ENCODE measurements at places on chromosomes 11 and 22.

GRCh38 chr11:34792814-34793258 is 123.3 kb downstream of the APIP start:
- no peak for DNase-seq

DNA sequence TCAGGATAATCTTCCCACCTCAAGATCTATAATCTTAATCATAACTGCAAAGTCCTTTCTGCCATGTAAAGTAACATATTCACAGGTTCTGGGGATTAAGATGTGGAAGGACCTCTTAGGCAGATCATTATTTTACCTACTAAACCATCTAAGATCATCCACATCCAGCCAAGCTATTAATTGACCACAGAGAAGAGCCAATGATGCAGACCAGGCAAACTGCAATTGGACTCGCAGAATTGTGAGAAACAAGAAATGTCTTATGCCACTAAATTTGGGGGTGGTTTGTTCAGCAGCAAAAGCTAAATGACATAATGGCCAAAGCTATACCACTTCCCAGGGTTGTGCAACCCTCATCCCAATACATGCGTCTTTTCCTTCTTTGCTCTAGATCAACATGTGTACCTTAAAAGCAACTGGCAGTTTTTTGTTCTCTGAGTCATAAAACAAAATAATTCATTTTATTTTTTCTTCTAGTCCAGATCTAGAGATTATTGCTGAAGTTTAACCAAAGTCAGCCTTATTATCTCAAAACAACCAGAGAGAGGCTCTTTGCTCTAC is 88.7 kb upstream of the CHRM4 start:
- no peak for DNase-seq

DNA sequence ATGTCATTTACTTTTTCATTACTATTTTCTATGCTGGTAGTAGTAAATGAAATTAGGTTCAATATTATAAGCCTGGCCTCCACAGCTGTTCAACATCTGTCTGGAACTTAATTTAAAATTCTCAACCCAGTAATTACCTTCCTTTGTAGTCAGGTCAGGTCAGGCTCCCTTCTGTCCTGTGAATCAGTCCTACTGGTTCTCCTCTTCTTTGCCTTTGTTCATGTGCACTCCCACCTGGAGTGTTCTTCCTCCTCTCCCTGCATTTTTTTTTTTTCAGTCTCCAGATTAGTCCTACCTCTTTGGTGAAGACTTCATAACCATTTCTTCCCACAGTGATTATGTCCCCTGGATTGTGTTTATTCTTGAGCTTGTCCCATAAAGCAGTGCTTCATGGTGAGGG is 67.9 kb downstream of the DKK3 start:
- DNase-seq, result no peak

DNA sequence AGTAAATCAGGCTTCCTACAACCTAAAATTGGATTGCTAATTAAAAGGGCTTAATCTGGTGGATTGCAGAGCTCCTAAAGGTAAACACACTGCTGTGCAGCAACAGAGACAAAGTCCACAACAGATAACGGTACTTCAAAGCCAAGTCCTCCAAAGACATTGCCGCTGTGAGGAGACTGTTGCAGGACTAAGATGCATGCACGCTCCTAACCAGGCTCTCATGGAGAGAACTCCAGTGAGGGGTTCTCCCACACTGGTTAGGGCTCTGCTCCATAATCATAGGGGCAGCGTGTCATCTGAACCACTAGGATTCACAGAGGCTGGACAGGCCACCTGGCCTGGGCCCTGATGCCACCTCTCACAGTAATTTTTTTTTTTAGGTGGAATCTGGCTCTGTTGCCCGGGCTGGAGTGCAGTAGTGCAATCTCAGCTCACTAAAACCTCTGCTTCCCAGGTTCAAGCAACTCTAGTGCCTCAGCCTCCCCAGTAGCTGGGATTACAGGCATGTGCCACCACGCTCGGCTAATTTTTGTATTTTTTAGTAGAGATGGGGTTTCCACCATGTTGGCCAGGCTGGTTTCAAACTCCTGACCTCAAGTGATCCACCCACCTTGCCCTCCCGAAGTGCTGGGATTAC is 56.9 kb upstream of the ARFGAP3 start:
- no peak for DNase-seq

DNA sequence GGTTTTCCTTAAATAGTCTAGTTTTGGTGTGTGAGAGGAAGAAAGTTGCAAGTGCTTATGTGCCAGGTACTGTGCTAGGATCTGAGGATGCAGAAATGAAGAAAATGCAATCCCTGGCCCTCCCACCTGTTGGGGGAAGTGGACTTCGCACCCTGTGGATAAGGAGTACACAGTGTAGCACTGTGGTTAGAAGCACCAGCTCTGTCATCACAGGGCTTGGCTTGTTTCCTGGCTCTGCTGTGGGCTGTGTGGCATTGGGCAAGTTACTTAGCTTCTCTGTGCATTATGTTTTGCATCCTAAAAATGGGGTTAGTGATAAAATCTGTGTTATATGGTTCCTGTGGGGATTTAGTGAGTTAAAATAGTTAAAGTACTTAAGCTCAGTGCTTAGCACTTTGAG is 68.2 kb downstream of the ENDOD1 start:
- DNase-seq, result no peak

DNA sequence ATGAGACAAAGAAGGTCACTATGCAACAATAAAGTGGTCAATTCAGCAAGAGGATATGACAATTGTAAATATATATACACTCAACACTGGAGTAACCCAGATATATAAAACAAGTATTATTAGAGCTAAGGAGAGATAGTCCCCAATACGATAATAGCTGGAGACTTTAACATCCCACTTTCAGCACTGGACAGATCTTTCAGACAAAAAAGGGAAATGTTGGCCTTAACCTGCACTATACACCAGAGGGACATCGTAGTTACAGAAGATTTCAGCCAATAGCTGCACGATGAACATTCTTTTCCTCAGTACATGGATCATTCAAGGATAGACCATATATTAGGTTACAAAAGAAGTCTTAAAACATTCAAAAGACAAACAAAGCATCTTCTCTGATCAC is 29.9 kb downstream of the PIWIL3 start:
- no peak for DNase-seq

DNA sequence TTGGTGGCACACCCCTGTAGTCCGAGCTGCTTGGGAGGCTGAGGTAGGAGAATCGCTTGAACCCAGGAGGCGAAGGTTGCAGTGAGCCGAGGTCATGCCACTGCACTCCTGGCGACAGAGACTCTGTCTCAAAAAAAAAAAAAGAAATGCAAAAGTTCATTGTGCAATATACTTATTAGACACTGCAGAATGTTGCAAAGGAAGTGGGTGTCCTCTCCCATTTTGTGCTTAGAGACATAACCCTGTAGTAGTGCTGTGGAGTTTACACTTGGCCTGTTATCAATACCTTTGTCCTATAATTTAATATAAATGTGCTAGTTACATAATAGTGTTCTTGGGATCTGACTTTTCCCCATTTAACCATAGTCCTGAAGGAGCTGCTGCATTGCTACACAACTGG is 9.4 kb downstream of the BCL2L13 start:
- no peak for DNase-seq

GRCh38 chr11:102921587-102922220 is 33.8 kb downstream of the MMP13 start:
- no peak for DNase-seq

DNA sequence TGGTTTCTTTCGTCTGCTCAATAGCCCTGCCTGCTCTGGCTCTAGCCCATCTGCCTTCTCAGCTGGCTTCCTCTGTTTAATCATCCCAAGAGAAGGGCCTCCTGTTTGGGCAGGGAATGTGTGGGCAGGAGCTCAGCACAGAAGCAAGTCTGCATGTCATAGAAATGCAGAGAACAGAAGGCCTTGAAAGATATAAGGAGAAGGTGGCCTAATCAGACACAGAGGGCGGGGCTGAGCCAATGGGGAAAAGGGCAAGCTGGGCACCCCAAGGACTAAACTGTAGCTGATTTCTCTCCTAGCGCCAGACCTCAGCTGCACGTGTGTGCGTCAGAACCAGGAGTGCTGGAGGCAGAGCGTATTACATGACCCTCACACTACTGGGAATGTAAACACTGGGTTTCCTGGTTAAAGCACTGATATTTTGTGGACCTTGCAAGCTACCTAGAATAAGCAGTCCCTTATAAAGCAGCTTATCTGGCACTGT is 7.6 kb upstream of the CCKBR start:
- DNase-seq, result no peak

DNA sequence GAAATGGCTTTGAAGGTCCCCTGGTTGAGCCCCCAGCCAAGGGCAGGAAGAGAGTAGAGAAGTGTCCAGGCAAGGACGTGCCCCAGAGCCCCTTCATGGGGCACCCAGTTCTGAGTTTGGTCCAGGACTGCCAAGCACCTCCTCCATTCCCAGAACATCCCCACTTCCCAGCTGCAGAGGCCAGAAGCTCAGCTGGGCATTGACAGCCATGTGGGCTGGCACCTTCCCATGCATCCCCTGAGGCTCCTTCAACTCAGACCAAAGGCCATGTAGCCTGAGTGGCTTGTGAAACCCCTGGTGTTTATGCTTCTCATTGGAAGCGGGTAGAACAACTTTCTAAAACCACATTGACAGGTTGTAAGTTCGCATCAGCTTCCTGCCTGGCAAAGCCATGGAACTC is 789.6 kb downstream of the TBC1D22A start:
- DNase-seq, result no peak

- DNase-seq, result no peak
These were observed 38.0 kb downstream of the TMEM45B start for GRCh38 chr11:129853518-129854231.

DNA sequence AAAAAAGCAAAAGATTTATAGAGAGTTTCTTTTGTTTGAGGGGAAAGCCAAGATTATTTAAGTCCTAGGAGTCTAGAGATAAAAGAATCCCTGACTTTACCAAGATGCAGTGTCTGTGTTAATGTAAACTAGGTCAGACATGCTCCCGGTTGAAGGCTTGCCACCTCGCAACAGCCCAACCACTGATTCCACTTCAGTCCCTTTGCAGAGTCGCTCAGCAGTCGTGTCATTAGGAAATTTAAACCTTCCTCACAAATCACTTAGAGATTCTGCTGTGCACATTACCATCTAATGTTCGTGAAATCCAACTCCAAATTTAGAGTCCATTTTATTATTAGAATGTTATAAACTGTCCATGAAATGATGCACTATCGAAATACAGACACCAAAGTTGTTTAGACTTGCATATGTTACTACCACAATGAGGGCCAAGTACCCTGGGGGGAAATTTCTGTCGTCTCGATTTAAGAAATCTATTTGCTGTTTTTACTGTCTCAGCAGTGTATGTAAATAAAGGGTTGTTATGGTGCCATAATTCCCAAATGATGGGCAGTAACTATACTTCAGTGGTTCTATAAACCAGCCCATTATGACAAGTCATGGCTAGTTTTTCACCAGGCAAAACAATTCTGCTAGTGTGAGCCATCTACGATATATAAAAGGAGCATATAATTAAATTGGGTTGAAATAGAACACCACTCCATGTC is 101.4 kb upstream of the MTNR1B start:
- DNase-seq, result no peak

Data from iPS DF 6.9 (cell line).